ENCODE measurements at places on chromosomes 4 and X.

DNA sequence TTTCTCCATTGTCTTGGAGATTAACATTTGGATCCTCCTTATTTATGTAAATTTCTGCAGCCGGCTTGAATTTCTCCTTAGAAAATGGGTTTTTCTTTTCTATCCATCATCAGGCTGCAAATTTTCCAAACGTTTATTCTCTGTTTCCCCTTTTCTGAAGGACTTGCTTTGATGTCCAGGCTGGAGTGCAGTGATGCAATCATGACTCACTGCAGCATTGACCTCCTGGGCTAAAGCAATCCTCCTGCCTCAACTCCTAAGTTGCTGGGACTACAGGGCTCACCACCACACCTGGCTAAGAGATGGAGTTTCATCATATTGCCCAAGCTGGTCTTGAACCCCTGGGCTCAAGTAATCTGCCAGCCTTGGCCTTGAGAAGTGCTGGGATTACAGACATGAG lies 144.0 kb upstream of the ZXDB start:
- no peak for DNase-seq

GRCh38 chr4:8269535-8270417 lies at the start of gene HTRA3:
HTRA3 (plus strand) TSS chr4:8269754; CDS start chr4:8269969, 215 bp downstream.
- DNase-seq, result no peak

DNA sequence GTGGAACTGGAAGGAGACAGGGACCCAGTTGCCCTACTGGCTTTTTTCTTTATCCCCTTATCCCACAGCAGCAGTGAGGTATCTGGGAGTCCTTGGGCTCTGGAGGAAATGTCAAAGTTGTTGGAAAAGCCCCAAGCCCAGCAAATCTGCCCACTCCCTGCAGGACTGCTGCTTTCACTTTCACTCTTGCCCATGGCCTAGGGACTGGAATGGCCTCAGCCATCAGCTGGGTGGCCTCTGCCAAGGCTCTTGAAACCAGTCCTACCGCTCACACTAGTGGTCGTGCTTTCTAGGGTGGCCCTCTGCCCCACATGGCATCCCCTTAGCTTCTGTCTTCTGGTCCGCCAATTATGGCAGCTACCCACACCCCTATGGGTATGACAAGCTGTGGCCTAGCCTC lies 9.7 kb upstream of the RHOXF1 start:
- DNase-seq, result peak; percentile 68

DNA sequence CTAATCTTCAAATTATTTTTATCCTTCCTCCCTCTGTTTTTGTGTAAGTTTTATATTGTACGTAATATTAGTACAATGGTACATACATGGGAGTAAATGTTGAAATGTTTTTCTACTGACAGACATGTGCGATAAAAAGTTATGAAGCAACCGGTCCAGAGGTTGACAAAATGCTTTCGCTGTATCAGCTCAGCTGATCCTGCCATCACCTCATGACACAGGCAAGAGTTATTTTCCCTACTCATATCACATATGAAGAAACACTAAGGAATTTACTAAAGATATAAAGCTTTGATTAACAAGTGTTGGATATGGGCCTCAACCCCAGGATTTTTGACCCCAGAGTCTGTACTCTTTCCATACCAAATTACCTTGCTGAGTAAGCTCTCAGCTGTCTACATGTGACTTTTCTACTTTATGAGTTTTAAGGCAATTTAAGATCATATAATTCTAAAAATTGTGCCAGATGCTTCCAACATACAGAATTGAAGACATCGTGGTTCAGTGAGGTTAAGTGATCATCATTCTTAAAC lies 50.0 kb downstream of the CLCN5 start:
- no peak for DNase-seq

Measured in OCI-M1 (cell line).